Activated CD4-positive, alpha-beta T cell treated with anti-CD3 and anti-CD28 coated beads, Interleukin-2, amount 50 U/mL, for 48 hours (primary cell): ENCODE measurements at places on chromosomes 11 and 22.

DNA sequence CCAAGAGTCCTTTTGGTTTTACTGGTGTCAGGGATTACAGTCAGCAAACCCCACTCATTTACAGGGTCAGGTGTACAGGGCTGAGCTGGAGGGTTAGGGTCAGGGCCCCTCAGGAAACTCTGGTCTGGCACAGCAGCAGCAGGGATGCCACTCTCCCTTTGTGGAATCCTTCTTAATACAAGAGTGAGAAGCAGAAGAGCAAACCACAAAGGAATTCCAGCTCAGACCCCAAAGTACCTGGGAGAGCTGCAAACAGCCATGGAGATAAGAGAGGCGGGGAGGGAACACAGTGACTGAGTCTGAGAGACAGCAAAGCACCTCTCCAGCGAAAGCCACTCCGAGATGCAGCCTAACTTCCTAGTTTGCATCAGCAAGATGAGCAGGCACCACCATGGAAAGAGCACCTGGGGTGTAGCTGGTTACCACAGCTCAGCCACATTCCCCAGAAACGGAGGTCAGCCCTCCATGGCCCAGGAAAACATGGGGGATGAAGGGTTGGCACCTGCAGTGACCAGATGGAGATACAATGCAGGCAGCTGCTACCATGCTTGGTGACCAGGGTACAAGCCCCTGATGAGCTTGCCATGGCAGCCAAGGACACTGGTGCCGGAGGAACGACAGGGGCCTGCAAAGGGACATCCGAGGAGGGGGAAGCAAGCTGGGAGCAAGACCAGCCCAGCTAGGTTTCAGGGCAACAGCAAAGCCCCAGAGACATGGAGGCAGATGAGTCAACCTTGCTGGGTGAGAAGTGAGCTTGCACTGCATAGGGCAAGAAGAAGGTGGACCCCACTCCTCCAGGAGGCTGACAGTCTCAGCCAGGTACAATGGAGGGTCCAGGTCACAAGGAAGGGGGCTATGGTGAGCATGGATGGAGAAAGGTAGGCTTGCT is 3.9 kb downstream of the BET1L start:
- no peak for DNase-seq

- DNase-seq: no peak
These were observed 425.3 kb upstream of the B3GAT1 start for GRCh38 chr11:134837166-134837886.

DNA sequence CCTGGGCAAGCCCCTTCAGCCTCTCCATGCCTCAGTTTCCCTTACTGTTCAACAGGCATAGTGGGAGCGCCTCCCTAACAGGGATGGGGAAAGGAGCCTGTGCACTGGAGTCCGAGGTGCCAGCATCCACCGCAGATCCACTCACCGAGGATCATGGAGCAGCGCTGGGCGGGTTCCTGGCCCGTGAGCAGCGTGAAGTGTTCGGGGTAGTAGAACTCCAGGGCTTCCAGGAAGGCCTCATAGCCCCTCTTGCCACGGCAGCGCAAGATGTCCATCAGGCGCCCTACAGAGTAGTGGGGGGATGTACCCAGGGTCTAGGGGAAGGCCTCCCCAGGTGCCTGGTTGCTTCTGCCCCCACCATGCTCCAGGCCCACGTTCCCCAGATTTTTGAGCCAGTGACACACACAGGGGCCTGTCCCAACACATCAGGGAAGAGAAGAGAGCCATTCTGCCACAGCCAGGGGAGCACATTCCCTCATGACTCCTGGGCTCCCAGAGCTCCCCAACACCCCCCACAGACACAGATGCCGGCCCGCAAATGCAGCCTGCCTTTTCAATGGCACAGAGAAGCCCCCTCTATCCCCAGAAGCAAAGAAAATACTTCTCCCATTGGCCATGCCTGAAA is 1.3 kb downstream of the CARD10 start:
- no peak for DNase-seq

- DNase-seq: no peak
These were observed 29.9 kb downstream of the EIF3F start for GRCh38 chr11:8017071-8017470.

DNA sequence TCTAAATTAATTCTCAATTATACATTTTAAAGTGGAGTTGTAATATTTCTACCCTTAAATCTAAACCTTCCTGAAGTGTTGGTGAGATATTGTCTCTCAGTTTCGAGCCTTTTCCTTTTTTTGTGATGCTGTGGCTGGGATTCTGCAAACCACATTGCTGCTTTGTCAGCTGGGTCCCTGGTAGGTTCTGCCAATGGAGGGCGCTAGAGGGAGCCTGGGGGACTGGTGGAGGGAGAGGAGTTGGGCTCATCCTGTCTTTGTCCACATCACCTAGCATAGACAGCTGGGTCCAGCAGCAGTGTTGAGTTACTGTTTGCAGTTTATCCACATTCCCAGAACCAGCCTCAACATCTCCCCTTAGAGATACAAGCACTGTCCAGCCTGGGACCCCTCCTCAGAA is 41.0 kb downstream of the TRAF6 start:
- peak; percentile 43 for DNase-seq

GRCh38 chr11:63214093-63214492 is 29.3 kb downstream of the SLC22A25 start:
- DNase-seq: no peak

DNA sequence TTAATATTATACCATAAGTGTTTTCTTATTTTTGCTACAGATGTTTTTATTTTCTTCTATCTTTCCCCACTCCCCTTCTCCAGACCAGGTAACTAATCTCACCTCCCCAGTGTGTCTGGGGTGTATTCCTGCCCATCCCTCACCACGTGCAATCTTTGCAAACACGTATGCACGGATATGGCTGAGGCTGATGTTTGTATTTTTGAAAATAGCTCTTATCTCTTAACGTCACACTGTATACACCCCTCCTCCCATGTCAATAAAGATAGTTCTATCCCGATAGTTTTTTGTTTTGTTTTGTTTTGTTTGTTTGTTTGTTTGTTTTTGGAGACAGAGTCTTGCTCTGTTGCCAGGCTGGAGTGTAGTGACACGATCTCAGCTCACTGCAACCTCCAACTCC is 127.5 kb downstream of the FBXO7 start:
- no peak for DNase-seq

DNA sequence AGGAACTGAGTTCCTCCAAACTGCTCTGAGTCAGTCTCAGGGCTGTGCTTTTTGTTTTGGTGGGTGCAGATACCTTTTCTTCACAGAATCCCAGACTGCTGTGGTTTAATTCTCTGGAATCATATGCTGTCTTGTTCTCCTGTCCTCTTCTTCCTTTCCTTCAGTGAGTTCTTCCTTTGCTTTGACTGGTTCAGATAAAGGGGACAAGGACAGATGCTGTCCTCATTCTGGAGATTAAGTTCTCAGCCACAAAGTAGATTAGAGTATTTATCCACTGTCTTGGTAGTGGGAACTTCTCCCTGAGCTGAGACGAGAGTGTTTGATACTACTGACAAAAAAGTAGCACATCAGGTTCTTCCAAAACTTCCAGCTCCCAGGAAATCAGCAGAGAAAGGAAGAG is 13.3 kb downstream of the ZDHHC5 start:
- no peak for DNase-seq

- no peak for DNase-seq
These were observed 9.1 kb downstream of the INSC start for GRCh38 chr11:15123849-15124248.

- no peak for DNase-seq
These were observed 104.3 kb upstream of the SYT13 start for GRCh38 chr11:45390407-45390806.

DNA sequence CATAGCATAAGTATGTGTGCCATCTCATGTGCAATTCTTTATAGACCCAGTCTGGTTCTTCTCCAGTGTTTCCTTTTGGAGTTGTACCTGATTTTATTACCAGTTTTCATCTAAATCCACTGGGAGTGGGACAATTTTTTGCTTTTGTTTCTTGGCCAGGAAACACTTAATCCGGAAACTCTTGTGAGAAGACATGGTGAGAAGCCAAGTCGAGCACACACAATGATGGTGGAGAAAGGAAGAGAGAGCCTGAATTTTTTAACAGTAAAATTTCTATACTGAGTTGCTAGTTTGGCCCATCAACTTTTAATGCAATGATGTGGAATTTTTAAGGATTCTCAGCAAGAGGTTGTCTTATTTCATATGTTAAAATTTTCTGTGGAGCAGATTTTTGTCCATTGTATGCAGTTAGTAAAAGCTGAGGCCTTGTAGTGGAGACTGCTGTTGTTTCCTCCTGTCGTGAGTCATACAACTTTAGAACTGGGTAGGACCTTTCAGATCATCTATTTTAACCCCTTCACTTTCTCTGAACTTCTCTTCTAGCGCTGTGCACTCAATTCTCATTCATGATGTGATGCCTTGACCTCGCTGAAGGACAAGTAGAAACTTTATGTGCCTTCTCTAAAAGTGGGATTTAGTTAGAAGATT is 17.1 kb downstream of the FAR1 start:
- DNase-seq: no peak

GRCh38 chr11:70112017-70112434 is 33.9 kb downstream of the ANO1 start:
- DNase-seq: no peak

GRCh38 chr11:108369064-108369463 is 98.3 kb downstream of the C11orf65 start:
- DNase-seq: no peak

DNA sequence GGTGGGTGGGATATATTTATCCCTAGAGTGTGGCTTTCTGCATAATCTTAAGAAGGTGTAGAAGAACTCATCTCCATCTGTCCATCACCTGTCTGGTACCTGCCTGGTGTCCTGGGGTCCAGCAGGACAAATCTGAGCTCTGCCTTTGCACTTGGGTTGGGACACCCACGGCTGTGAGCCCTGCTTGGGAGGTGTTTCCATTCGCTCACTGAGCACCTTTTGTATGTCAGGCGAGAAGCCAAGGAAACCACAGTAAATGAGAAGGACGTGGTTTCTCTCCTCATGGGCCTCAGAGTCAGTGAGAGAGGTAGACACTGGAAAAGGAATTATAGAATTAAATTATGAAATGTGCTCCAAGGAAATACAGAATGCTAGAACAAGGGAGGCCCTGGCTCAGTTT is 555.9 kb downstream of the MIAT start:
- no peak for DNase-seq

DNA sequence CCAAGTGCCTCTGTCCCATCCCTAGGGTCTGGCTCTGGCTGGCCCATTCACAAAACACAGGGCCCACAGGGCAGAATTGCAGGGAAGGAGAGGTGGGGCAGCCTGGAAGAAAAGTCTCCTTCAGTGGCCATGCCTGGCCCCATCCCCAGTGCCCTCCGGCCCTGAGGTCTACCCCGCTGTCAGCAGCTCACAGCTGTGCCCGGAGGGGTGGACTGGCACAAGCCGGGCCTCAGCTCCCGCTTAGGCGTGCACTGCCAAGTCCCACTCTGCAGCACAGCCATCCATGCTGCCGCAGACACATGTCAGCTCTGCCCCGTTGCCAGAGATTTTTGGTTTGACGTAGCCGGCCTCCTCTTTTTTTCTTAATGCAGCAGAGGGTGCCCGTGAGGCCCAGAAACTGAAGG is 3.9 kb upstream of the SCN2B start:
- no peak for DNase-seq

- no peak for DNase-seq
These were observed 42.9 kb downstream of the LRRC32 start for GRCh38 chr11:76627606-76628005.

- DNase-seq: no peak
These were observed 26.7 kb downstream of the BCL2L13 start for GRCh38 chr22:17665248-17665647.

GRCh38 chr11:45816614-45817013 is 11.7 kb downstream of the SLC35C1 start:
- no peak for DNase-seq

DNA sequence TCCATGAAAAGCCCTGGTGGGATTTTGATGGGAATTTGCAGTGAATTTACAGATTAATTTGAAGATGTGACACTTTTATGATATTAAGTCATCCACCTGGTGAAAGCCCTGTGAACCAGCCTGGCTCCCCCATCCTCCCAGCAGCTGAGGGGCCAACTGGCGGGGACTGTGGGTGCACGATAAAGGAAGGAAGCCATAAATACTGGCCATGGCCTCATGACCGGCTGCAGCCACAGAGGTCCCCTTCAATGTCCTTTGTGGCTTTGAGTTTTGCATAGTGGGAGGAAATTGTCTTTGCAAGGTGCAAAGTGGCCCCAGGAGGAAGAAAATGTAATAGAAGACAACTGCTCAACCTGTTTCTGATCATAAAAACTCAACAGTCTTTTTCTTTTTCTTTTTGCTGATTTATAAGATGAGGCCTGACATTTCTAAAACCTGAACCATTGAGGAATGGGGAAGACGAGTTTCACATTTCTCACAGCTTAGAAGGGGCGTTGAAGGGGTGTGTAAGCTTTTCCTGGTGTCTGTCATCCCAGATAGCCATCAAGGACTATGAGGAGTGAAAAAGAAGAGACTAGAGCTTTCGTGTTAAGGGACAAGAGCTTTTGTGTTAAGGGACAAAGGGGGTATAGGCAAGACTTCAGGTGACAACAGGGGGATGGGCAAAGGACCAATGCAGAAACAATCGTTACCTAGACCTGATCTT is 6.3 kb upstream of the NDUFV1 start:
- DNase-seq: no peak

- DNase-seq: peak; percentile 71
These were observed 19.8 kb upstream of the PLET1 start for GRCh38 chr11:112280268-112281126.

- no peak for DNase-seq
These were observed 28.3 kb upstream of the SMIM35 start for GRCh38 chr11:118115048-118115447.

DNA sequence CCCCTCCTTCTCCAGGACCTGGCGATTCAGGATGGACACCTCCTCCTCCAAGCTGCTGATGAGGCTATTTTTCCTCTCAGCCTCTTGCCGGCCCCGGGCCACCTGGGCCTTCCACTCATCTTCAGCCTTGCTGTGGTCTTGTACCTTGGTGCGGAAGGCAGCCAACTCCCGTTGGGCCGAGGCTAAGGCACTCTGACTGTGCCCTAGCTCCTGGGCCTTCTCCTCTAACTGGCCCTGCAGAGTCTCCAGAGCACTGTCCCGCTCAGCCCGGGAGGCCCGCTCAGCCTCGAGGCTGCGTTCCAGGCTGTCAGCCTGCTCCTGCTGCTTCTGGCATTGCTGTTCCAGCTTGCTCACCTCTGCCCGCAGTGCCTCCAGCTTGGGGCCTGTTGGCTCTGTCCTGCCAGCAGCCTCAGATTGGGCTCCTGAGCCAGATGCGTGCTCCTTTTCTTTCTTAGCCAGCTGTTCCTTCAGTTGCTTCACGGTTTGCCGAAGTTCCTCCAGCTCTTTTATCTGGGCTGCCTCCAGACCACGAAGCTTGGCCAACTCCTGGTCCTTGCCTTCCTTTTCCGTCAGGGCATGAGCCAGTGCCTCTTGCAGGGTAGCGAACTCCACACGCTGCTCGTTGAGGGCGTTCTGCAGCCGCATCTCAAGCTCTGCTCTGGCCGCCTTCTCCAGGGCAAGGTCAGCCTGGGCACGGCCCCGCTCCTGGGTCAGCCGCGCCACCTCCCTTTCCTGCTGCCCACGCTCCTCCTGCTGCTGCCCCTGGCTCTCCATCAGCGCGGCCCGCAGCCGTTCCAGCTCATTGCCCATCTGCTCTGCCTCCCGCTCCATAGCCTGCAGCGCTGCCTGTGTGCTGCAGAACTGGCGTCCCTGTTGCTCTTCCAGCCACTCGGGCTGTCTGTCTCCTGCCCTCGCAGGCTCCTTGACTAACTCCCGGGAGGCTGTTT is 15.3 kb downstream of the IL18BP start:
- DNase-seq: no peak

- no peak for DNase-seq
These were observed 32.0 kb downstream of the RBFOX2 start for GRCh38 chr22:35996596-35996995.

- no peak for DNase-seq
These were observed at the start of gene KLHL35 for GRCh38 chr11:75432911-75433321. TSS of gene KLHL35 (minus strand) at chr11:75433203. CDS start at chr11:75430629, 2,574 bp downstream.
